COLO829 (cell line): ENCODE measurements at places on chromosomes 2 and 18.

DNA sequence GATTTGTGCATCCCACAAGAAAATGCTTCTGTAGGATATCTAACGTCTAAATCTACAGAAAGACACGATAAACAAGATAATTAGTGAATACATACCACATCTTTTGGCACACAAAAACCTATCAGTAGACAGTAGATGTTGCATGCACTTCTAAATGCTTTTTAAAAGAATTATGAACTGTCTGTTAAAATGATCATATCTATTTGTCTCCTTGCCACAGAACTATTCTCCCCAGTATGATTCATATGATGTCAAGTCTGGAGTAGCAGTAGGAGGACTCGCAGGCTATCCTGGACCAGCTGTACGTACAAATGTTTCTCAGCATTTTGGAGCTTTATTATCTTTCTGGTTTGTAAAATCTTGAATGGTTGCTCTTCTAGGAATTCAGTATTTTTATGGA, 12.7 kb downstream of the COL3A1 start:
- no peak for DNase-seq

GRCh38 chr2:199606193-199606780, 148.5 kb upstream of the SATB2 start:
- DNase-seq = no peak

- DNase-seq = no peak
Observed at GRCh38 chr18:9890957-9891356, 5.2 kb downstream of the TXNDC2 start.

GRCh38 chr2:210363876-210364275, 48.9 kb upstream of the MYL1 start:
- no peak for DNase-seq

GRCh38 chr2:197543206-197543605, 27.3 kb downstream of the MOB4 start:
- DNase-seq = no peak

- DNase-seq = no peak
Observed at GRCh38 chr2:41909584-41909983, 138.2 kb upstream of the PKDCC start.

GRCh38 chr2:152594792-152595191, 122.5 kb downstream of the PRPF40A start:
- DNase-seq = no peak

GRCh38 chr18:61743775-61744531, 148.9 kb downstream of the RNF152 start:
- no peak for DNase-seq

DNA sequence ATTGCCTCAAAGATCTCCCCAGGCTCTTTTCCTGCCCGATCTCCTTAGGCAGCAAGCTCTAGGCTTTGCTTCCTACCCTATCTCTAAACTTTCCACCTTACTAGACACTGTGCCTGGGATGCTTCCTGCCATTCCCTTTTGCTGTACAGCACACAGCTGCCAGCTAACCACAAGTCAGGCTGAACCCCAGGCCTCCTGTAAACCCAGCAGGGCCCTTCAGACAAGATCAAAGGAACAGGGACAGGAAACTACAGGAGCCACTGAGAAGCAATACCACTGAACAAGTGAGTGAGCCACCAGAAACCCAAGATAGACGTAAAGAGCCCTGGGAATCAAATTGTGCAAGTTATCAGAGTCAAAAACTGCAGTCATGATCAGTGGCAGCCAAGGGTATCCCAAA, 180.7 kb downstream of the SUCLG1 start:
- DNase-seq = no peak

- no peak for DNase-seq
Observed at GRCh38 chr18:59429608-59430007, 70.5 kb upstream of the LMAN1 start.

DNA sequence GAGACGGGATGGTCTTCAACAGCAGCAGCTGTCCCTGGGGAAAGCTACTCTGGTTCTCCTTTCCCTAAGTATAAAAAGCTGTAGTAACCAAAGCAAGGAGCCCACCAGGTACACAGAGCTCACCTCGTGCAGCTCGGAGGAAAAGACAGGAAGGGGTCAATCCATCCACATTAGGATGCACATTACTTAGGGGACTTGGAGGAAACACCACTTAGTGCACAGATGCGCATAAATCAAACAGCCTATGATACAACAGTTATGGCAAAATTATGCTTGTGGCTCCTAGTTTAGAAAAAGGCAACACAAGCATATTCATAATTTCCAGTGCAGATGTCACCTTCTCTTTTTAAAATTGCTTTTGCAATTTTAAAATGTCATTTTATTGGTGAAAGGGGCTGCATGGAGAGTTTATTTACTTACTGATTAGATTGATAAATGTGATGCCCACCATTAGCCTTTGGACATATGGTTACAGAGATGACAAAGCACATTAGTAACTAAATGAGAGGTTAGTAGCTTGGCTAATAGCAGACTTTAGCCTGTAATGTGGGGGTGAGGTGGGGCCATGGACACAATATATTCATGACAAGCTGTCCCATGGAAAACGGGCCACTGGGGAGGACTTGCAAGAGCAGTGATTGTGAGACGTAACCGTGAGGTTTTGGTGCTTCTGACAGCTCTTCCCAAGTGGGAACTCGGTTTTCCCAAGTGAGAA, 199.8 kb downstream of the MYT1L start:
- no peak for DNase-seq

GRCh38 chr2:192159208-192159607, 35.5 kb downstream of the TMEFF2 start:
- DNase-seq = no peak

- no peak for DNase-seq
Observed at GRCh38 chr2:77720115-77720514, 197.9 kb upstream of the LRRTM4 start.

GRCh38 chr18:486929-487740, 13.4 kb downstream of the COLEC12 start:
- peak; percentile 76 for DNase-seq

DNA sequence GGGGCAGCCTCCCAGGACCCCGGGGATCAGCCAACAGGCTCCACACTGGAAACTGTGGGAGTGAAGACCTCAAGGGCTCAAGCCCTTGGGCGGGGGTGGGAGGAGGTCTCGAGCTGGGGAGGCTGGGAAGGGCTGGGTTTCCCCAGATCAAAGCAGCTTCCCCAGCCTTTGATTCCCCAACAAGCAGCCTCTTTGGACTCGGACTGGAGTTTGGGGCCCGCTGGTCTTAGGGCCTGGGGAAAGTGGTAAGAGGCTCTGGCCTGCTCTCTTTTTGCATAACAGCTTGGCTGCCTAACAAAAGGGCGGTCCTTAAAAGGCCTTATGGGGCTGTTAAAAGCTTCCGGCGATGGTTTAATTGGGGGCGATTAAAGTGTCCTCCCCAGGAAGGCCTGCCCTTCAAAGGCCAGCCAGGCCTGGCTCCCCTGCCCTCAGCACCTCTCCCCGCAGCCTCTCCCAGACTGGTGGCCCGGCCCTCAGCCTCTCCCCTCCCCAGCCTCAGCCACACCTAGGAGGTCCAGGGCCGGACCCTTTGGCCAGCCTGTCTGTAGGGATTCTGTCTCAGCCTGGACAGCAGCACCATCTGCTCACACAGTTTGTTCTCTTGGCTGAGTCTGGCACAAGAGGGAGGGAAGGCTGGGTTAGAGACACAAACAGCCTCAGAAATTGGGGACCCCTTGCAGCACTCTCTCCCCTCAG, 39.6 kb downstream of the ZFP36L2 start:
- DNase-seq = no peak

- no peak for DNase-seq
Observed at GRCh38 chr2:134858245-134858644, 19.8 kb downstream of the ACMSD start.

GRCh38 chr2:210475706-210476105, 853 bp downstream of the LANCL1 start:
- no peak for DNase-seq

DNA sequence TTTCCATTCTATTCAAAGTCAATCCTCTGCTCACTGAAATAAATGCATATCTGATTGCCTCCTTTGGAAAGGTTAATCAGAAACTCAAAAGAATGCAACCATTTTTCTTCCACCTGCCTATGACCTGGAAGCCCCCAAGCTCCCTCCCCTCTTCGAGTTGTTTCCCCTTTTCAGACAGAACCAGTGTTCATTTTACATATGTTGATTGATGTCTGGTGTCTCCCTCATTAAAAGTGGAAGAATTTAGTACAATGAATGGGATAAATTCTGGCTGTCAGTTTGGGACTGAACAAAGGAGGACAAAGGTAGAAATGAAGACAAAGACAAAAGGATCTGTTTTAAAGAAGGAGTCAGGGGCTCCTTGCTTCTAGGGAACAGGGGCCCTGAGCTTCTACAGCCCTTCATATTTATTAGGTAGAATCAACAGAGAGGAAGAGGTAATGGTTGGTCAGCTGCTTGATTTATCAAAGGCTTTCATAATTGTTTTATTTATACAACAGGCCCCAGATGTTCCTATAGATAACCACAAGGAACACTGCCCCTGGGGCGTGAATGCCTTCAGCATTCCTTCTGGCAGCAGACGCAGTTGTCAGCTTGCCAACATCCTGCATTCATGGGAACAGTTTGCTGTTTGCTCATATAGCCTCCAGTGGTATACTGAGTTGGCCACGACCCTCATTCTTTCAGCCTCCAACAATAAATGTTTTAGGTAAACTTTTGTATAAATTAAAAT, 949.8 kb upstream of the LRATD1 start:
- no peak for DNase-seq
